ENCODE measurements at places on chromosomes 3 and 15.
A peak's percentile ranks its signal among the peaks of the same experiment; 100 is the strongest.

DNA sequence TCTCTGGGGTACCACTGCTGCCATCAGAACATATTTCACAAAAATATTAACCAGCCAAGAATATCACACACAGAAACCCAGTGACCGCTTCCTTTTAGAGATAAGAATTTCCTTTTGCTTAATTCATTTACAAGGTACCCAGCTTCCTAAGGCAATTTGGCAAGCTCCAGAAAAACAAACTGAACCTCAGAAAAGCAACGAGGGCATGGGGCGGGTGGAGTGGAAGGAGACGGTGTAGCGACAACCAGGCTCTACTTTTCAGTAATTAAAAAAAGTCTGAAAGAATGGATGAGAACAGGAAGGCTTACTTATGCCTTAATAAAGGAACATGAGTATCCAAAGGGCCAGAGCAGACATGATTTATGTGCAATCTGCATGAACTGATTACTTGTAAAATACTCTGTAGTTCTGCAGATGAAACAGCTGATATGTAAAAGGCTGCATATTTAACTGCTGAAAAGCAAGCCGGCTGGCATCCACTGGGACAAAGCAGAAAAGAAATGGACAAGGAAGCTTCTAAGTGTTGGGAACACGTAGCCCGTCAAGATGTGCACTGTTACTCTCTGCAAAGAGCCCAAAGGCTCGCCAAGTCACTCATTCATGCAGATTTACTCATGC, 18.6 kb downstream of the RFTN1 start:
- DNase-seq = no peak

DNA sequence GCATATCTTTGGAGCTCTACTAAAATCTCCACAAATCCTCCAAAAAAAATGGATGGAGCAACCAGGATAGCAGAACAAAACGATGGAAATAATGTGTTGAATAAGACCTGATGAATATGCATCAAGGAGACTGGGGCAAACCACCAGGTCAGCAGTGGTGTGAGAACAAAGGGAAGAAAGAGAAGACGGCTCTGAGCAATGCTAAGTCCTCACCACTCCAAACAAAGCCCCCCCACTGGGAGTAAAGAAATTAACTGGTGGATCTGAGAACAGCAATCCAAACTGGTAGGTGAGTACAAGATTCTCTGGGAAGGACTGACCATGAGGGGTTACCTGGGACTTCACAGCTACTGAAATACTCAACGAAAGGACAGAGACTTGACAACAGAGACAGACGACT, 977.3 kb downstream of the TBL1XR1 start:
- DNase-seq = no peak

DNA sequence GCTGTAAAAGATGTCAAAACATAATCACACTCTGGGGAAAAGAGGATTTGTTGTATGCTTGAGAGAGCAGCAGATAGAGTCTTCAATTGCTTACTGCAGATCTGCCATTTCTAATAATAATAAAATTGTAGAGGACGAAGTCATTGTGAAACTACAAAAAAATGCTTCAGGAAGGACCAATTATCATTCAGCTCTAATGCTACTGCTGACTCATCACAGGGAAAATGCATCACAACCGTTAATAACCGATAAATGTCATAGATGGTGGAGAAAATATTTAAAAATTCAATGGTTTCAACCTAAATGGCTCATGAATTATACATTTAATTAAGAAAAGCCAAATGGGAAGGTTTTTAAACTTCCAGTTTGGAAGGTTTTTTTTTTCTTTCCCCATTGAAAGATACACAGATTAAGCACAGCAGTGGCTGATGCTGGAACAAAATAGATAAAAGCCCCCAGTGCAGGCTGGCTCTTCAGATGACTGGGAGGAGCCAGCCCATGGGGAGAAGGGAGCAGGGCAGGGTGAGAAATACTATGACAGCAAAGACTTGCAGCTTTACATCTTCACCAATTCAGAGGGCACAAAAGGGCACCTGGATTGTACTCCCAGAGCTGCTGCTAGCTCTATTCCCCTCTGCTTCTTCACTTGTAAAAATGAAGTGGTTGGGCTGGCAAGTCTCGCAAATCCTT, 196.1 kb downstream of the CNTN6 start:
- DNase-seq = peak; percentile 24

DNA sequence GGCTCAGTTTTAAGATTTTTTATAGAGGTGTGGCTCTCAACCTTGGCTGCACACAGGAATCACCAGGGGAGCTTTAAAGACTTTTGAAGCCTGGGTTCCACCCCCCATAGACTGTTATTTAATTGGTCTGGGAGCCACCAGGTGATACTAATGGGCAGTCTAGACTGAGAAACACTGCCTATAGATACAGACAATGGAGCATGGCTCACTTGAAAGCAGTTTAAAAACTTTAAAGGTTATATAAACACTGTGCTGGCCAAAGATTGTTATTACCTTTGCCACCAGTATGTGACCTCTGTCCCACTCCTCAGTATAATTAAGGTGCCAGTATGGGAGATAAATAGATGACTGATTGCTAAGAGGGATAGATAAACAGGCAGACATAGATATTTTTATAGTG, 3.8 kb downstream of the GOLIM4 start:
- DNase-seq = no peak

GRCh38 chr3:61964566-61964965, 403.2 kb downstream of the PTPRG start:
- no peak for DNase-seq

- no peak for DNase-seq
Measured at GRCh38 chr3:128197855-128198254, 44.6 kb downstream of the EEFSEC start.

DNA sequence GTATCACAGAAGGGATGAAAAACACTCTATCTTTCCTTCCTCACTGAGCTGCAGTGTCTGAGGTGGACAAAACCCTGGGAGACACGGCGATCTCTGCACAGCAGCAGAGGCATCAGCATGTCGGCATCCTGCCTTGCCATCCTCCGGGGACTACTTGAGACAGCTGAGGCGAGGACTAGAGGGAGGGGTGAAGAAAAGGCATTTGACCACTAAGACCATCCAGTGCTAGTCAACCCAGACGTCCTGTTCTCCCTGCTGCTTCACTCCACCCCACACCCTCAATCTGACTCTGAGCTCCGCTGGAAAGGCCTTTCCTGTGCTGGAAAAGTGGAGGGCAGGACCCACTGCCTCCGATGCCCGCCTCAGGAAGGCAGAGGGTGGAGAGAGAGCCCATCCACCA, 67.3 kb downstream of the VGLL4 start:
- no peak for DNase-seq

DNA sequence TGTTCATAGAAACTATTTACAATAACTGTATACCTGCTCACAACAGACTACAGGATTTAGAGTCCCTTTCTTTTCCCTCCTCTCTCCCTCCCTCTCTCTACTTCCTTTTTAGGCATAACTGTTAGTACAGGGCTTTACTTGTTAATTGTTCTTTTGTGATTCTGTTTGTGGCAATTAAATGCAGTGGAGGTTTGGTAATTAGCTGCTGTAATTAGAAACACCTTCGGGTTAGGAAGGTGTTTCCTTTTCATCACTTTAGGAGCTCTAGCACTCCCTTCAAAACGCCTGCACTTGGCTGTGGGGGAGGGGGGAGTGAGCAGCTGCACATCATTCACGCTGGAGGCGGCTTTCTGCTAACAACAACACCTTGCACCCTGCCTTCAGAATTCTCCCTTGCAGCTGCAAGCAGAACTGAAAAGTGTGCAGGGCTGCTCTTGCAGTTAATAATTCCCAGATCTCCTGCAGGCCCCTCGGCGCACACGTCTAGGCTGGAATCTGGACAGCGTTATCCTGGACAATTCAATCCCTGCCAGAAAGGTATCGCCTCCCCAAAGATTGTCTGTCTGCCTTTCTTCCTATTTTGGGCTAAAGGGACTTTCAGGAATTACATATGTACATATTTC, 242.6 kb upstream of the RGMA start:
- peak; percentile 42 for DNase-seq

GRCh38 chr3:46027021-46027705, at the start of gene XCR1:
XCR1 (minus strand) TSS chr3:46027483; CDS start chr3:46021947, 5,536 bp downstream.
- no peak for DNase-seq

GRCh38 chr3:187737368-187738070, 7.7 kb downstream of the BCL6 start:
- peak; percentile 44 for DNase-seq

- no peak for DNase-seq
Measured at GRCh38 chr3:11998092-11998491, 6.1 kb upstream of the SYN2 start.

DNA sequence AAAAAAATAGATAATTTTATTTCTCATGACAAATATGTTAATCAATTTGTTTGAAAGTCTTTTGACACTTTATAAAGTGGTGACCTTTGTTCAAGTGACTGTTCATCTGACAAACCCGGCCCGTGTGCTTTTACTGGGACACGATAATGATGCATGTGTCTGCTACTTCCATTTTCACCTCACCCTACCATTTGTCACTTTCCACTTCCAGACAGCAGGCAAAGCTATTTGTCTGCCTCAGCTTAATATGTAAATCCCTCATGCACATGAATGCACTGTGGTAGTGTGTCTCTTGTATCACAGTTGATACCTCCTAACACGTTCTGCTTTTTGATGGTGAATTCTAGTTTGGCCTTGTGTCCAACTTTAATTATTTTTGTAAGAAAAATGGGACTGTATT, 204.3 kb downstream of the BBX start:
- DNase-seq = no peak

DNA sequence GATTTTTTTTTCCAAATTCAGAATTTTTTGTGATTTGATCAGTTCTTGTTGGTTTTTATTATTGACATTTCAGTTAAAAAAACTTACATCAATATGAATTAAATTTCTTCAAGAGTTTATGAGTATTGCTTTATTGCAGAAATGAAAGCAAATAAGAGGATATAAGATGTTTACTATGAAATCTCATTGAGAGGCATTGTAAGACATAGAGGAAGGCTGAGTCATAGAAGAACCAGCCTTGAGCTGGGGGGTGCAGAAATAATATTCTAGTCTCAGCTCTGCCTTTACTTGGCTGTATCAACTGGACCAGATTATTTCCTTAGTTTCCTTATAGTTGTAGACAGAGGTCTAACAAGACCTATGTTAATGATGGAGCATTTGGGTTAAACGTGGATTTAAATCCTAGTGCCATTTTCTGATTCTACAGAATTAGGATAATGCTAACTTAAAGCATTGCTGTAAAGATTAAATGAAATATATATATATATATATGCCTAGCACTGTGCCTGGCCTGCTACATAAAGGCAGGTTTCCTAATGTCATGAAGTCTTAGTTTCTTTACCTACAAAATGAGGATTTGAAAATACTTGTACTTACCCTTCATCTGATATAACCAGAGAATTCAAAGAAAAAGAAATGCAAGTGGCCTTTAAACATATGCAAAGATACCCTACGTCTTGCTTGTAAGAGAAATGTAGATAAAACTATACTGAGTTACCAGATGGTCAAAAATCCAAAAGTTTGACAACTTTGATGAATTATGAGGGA, 7.3 kb downstream of the FAM98B start:
- DNase-seq = no peak

DNA sequence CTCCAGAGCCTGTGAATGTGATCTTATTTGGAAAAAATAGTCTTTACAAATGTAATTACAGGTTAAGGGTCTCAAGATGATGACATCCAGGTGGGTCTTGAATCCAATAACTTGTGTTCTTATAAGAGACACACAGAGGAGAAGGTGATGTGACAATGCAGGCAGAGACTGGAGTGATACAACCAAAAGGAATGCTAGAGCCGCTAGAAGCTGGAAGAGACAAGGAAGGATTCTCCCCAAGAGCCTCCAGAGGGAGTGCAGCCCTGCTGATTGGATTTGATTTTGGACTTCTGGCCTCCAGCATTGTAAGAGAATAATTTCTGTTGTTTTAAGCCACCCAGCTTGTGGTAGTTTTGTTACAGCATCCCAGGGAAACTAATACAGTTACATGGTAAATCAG, 9.7 kb downstream of the MYH15 start:
- DNase-seq = no peak

GRCh38 chr3:55687526-55687925, 200.4 kb upstream of the WNT5A start:
- no peak for DNase-seq

- no peak for DNase-seq
Measured at GRCh38 chr3:128616516-128617269, 33.9 kb downstream of the RPN1 start.

- DNase-seq = no peak
Measured at GRCh38 chr3:55183201-55183600, 255.3 kb upstream of the LRTM1 start.

- peak; percentile 79 for DNase-seq
Measured at GRCh38 chr3:124584552-124585391, 145.5 kb upstream of the UMPS start.

DNA sequence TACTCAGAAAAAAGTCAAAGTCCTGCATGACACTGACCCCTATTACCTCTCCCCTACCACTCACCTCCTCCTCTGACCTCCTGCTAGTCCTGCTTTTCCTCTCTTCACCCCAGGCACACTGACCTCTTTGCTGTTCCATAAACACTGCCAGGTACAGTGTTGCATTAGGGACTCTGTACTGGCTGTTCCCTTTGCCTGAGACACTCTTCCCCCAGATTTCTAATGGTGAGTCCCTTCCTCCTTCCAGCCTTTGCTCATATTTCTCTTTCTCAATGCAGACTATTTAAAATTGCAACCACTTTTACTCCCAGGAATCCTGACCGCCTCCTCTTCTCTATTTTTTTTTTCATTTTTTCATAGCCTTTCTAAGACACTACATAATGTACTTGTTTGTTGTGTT, 36.3 kb upstream of the UBE2E2 start:
- DNase-seq = no peak

DNA sequence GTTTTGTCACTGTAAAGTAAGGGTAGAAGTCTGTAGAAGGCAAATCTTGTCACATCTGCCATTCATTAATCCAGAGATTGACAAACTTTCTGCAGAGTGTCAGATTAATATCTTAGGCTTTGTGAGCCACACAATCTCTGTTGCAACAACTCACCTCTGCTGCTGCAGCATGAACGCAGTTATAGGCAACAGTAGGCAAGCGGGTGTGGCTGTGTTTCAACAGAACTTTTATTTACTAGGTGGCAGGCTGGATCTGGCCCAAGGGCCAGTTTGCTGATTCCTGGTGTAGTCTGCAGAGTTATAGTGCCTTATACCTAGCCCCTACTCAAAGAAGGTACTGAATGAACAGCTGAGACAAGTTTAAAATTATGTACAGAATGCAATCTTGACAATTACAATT, 396.7 kb downstream of the FOXP1 start:
- no peak for DNase-seq

- no peak for DNase-seq
Measured at GRCh38 chr3:120796976-120797375, 54.4 kb downstream of the GTF2E1 start.
